ENCODE measurements at places on chromosomes 1 and 21. TPM values are rescaled to one million over a fixed set of nuclear protein-coding genes. Genes with fewer than 3 reads are reported as not detected.
A peak's percentile ranks its signal among the peaks of the same experiment; 100 is the strongest.

ATP5PB gene
- 265 TPM for polyA plus RNA-seq

GRCh38 chr1:110673197-110673701, 1.5 kb downstream of the KCNA3 start:
- DNase-seq: no peak

GRCh38 chr1:230120921-230121381, 53.9 kb downstream of the GALNT2 start:
- DNase-seq: no peak

GRCh38 chr1:17188217-17188616, 16.7 kb upstream of the PADI1 start:
- no peak for DNase-seq

GRCh38 chr1:35080171-35080854, 1.1 kb downstream of the ZMYM1 start:
- no peak for DNase-seq

ADAM30 gene
- polyA plus RNA-seq: not detected

DNA sequence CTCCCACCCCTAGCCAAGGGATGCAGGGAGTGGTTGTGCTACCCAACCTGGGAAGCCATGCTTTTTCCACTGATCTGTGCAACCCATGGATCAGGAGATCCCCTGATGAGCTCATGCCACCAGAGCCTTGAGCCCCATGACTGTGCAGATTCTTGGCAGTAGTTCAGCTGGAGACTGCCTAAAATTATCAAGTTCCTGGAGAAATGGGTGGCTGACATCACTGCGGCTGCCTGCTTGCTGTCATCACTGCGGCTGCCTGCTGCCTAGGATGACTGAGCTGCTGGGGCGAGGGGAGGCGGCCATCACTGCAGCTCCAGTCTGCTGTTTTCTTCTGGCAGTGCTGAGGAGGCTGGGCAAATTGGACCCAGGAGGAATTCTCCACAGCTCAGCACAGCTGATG, 159.2 kb downstream of the AGBL4 start:
- DNase-seq: no peak

- DNase-seq: no peak
Observed at GRCh38 chr1:211606332-211606913, 27.5 kb upstream of the SLC30A1 start.

KCNN3 gene
- polyA plus RNA-seq: 11.8 TPM

DNA sequence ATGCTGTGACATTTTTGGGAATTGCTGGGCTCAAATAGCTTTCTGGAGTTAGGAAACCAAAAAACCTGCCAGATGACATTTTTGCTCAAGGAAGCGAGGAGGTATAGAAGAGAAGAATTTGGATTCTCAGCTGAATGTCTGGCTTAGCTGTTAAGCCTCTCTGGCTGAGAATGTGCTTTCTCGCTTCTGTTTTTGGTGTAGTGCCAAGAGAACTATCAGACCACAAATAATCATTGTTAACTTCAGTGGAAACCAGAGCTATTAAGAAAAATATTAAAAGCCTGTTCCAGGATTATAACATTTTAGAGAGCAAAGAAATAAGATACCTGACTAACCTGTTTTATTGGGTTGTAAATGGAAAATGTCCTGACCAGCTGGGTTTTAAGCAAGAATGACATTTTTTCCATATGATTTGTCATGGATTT, 39.5 kb upstream of the DIPK1A start:
- DNase-seq: peak; percentile 34

DNA sequence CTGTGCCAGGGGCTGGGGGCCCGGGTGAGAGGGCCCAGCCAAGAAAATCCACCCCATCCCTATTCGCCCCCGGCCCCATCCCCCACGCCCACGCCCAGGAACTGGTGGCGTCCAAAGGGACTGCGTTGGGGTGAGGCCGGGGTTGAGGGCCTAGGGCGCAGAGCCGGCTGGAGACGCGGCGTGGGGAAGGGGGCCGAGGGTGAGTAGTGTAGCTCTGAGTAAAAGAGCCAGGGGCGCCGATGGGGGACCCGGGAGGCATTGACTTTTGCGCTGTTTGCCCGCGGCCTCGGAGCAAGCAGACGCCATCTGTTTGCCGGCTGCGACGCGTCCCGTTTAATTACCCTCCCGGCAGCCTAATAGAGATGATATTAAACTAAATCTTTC, 3.5 kb upstream of the DMRTA2 start:
- DNase-seq: no peak

DNA sequence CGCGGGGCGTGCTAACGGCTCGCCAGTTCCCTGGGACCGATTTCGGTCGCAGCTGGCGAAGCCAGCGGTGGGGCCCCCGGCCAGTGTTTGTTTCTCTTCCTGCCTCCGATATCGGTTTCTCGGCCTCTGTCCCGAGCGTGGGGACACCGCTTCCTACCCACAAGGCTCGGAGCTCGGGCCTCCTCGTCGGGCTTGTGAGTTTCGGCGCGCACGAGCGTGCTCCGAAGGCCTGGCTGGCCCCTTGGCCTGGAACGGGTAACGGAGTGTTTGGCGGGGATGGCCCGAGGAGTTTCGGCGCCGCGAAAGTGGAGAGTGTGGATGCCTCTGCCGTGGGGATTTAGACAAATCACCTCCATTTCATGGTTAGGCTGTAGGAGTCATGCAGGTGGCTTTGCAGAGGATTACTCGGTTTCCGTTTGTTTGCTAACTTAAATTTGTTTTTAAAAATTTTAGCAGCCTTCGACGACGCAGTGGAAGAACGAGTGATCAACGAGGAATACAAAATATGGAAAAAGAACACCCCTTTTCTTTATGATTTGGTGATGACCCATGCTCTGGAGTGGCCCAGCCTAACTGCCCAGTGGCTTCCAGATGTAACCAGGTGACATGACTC, 559 bp downstream of the RBBP4 start:
- no peak for DNase-seq

DNA sequence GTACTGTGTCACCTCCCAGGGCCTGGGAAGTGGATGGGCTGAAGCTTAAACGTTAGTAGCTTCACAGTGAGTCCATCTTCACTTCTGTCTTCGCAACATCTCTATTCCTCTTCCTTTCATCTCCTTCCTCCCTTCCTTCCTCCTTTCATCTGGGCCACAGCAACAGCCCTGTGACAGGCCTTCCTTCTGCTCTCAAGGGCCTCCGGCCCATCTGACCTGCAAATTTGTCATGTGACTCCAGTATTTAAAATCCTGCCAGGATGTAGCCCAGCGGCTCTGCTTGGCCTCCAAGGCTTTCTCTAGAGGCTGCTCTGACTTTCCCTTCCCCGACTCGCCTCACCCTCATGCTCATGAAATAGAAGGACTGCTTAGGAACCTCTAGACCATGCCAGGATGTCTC, 10.9 kb upstream of the BATF3 start:
- DNase-seq: no peak

DNA sequence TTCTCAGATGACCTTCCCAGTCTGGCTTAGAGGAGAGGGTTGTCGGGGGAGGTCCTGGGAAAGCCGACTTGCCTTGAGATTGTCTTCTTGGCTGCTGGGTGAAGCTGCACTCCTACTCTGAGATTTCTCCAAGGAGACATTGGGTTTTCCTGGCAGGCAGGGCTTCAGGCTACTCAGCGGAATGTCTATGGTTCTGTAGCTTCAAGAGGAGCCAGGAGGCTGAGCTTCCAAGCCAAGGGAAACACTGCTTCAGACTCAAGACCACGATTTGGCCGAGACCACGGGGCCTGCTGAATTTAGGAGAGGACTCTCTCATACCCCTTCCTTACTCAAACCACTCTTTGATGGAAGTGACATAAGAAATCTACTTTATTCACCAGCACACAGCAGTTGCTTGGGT, 67.8 kb downstream of the NTMT2 start:
- no peak for DNase-seq

IL24 gene
- 0.12 TPM for polyA plus RNA-seq

DNA sequence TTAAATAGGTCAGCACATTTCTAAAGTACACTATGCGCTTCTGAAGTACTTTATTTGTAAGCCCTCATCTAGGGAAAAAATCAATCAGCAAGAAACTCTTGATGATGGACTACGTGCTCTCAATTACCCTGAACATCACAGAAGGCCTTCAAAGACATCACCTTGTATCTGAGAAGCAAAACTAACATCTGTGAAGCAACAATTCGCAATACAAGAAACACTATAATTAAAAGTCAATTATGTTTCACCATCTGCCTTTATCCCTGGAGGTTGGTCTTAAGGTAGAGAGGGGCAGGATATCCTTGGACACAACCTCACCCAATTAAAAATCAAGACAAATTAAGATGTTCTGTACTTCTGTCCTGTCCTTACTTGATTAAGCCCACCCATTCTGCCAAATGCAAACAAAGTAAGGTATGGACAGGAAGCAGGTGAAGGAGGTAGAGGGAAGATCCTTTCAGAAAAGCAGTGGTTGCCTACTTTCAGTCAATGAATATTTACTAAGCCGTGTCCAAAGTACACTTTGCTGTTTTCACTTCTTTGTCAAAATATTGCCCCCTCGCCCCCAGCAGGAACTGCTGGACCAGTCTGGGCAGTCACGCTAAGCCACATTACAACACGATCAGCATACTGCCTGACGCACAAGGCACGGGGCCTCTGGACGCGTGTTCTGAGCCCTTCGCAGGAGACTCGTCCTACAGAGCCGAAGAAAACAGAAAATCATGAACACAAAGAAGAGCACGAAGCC, 887 bp downstream of the SLC19A2 start:
- DNase-seq: peak; percentile 53

DNA sequence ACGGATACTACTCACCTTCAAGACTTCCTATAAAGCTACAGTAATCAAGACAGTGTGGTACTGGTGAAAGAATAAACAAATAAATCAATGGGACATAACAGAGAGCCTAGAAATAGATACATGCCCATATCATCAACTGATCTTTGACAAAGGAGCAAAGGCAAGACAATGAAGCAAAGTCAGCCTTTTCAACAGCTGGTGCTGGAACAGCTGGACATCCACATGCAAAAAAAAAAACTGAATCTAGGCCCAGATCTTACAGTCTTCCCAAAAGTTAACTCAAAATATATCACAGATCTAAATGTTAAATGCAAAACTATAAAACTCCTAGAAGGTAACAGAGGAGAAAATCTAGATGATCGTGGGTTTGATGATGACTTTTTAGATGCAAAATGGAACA, 170.3 kb downstream of the MIS18A start:
- DNase-seq: peak; percentile 42

FNDC5 gene
- polyA plus RNA-seq: 209 TPM

ATP5PO gene
- 265 TPM for polyA plus RNA-seq

DNA sequence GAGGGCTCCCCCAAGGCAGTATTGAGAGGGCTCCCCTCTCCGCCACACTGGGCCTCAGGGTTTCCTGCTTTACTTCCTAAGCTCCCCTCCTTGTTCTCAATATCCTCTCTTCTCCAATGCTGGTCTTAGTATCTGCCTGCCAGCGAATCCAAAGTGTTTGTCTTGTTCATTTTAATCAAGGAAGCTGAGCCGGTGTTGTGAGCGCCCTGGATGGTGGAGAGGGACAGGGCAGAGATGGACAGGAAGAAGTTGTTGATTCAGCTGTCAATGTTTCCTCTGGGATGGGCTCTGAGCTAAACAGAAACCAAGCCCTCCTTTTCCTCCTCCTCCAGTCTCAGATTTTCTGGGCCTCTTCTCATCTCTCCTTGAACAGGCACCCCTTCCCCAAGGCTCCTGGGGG, 5.4 kb downstream of the OLFML3 start:
- no peak for DNase-seq

- no peak for DNase-seq
Observed at GRCh38 chr1:18304151-18304869, 176.4 kb upstream of the KLHDC7A start.

GRCh38 chr1:98325646-98326440, 335.7 kb upstream of the SNX7 start:
- no peak for DNase-seq
